ENCODE measurements at places on chromosomes 12 and 14. TPM values are rescaled to one million over a fixed set of nuclear protein-coding genes. Genes with fewer than 3 reads are reported as not detected.

The ZDHHC22 gene
- not detected for total RNA-seq

The PROX2 gene
- not detected for total RNA-seq

The NOVA1 gene
- 2.3 TPM for total RNA-seq

The C14orf132 gene
- total RNA-seq = 3.7 TPM

The ZC2HC1C gene
- total RNA-seq = 10.8 TPM

The COL2A1 gene
- total RNA-seq = not detected

The NPFF gene
- not detected for total RNA-seq

The MGP gene
- total RNA-seq = 1,019 TPM

The CYP46A1 gene
- 9.2 TPM for total RNA-seq

The LGR5 gene
- total RNA-seq = 0.14 TPM

The TSPAN19 gene
- total RNA-seq = not detected

The SERPINA9 gene
- not detected for total RNA-seq

The SLC15A4 gene
- total RNA-seq = 17.3 TPM

The E2F7 gene
- total RNA-seq = 0.94 TPM

The CCDC198 gene
- total RNA-seq = not detected

The TMEM63C gene
- total RNA-seq = not detected

The ESR2 gene
- 0.40 TPM for total RNA-seq

The STXBP6 gene
- total RNA-seq = 30.7 TPM

The ZNF26 gene
- total RNA-seq = 4.3 TPM

The PRICKLE1 gene
- total RNA-seq = 25.7 TPM

The GLIPR1L2 gene
- 2.7 TPM for total RNA-seq

The AKAP6 gene
- 138 TPM for total RNA-seq

The USP44 gene
- 1.1 TPM for total RNA-seq

The BIN2 gene
- total RNA-seq = 3.0 TPM

The HSPB8 gene
- total RNA-seq = 572 TPM

The PRH2 gene
- not detected for total RNA-seq

The SNRPF gene
- total RNA-seq = 15.0 TPM

The IL22 gene
- not detected for total RNA-seq

The TSPAN9 gene
- 161 TPM for total RNA-seq

The NID2 gene
- 32.4 TPM for total RNA-seq

The IGFBP6 gene
- 178 TPM for total RNA-seq

The CCDC196 gene
- total RNA-seq = not detected

The RBP5 gene
- total RNA-seq = not detected

The SLC10A1 gene
- total RNA-seq = not detected

The VRTN gene
- not detected for total RNA-seq

The RFLNA gene
- 0.68 TPM for total RNA-seq

The CLEC4A gene
- total RNA-seq = 0.82 TPM

The NOXRED1 gene
- 0.24 TPM for total RNA-seq
